ENCODE measurements at places on chromosomes 4 and X.
A peak's percentile ranks its signal among the peaks of the same experiment; 100 is the strongest.

- H3K27ac ChIP-seq: no peak overlapping the region
- no peak for DNase-seq
- no peak overlapping the region for H3K4me3 ChIP-seq
Measured at GRCh38 chr4:122914292-122914904, 8.0 kb downstream of the NUDT6 start.

DNA sequence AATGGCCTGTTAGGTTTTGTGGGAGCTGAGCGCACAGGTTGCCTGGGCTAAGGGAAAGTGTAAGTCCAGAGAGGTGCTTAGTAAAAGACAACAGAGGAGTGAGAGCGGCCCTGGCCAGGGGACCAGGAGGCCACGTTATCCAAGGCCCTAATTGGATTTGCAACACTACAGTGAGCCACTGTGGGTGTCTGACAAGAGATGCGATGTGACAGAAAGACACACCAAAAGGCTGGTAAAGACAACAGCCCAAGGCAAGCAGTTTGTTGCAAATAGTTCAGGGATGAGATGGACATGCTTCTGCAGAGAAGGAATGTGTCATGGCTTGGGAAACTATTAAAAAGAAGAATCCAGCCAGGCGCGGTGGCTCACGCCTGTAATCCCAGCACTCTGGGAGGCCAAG is 162.7 kb upstream of the KIT start:
- no peak overlapping the region for H3K4me3 ChIP-seq
- no peaks in the 10 kb centered on the region for H3K27me3 ChIP-seq
- H3K27ac ChIP-seq: no peak overlapping the region
- H3K36me3 ChIP-seq: no peaks in the 10 kb centered on the region
- no peak for DNase-seq

GRCh38 chrX:67622053-67622585 is 78.3 kb downstream of the AR start:
- no peak overlapping the region for H3K27ac ChIP-seq
- H3K4me3 ChIP-seq: no peak overlapping the region
- H3K4me1 ChIP-seq: no peaks in the 10 kb centered on the region
- DNase-seq: no peak
- no peaks in the 10 kb centered on the region for H3K27me3 ChIP-seq
- no peaks in the 10 kb centered on the region for H3K36me3 ChIP-seq

- H3K4me1 ChIP-seq: peaks cover 19% of the 10 kb centered on the region
- H3K4me3 ChIP-seq: no peak overlapping the region
- no peaks in the 10 kb centered on the region for H3K27me3 ChIP-seq
- H3K27ac ChIP-seq: peak overlapping the region; percentile 60
- no peaks in the 10 kb centered on the region for H3K36me3 ChIP-seq
- DNase-seq: peak; percentile 21
Measured at GRCh38 chrX:21907260-21907659, 33.2 kb upstream of the SMS start.

GRCh38 chrX:155662282-155662681 is 49.5 kb upstream of the TMLHE start:
- peak; percentile 0 for DNase-seq
- H3K27me3 ChIP-seq: no peaks in the 10 kb centered on the region
- H3K4me3 ChIP-seq: no peak overlapping the region

- no peaks in the 10 kb centered on the region for H3K36me3 ChIP-seq
- peak; percentile 83 for DNase-seq
- peaks cover 6% of the 10 kb centered on the region for H3K4me1 ChIP-seq
- no peaks in the 10 kb centered on the region for H3K27me3 ChIP-seq
Measured at GRCh38 chr4:184448821-184449220, 25.5 kb downstream of the IRF2 start.

DNA sequence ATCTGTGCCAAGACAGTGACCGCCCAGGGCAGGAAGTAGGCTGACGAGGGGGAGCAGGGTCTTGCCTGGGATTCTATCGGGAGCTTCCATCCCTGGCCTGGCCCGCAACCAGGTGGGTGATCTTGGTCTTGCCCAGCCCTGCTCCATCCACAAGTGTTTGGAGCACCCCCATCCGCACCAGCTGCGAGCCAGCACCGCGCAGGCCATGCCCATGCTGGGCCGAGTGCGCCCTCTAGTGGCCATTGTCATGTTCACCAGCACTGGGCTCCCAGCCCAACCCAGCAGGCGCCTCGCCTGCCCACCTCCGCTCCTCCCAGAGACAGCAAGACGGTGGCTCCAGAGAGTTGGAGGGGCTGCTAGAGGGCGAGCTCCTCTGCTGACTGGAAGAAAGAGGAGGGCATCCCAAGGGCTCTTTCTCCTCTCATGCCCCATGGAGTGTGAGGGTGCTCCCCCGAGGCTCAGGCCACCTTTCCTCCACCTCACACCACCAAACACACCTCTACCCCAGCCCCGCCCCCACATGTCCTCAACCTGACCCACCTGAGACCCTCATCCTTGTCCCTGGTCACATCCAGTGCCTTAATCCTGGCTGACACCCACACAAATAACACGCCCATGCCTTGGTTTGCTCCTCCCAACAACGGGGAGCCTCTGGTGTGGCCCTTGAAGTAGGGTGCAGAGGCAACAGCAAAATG is 9.8 kb upstream of the ATP2B3 start:
- no peaks in the 10 kb centered on the region for H3K4me1 ChIP-seq
- no peak overlapping the region for H3K4me3 ChIP-seq
- H3K27me3 ChIP-seq: no peaks in the 10 kb centered on the region

GRCh38 chrX:103791826-103792485 is 15.3 kb downstream of the PLP1 start:
- DNase-seq: no peak
- no peaks in the 10 kb centered on the region for H3K4me1 ChIP-seq
- no peaks in the 10 kb centered on the region for H3K36me3 ChIP-seq

DNA sequence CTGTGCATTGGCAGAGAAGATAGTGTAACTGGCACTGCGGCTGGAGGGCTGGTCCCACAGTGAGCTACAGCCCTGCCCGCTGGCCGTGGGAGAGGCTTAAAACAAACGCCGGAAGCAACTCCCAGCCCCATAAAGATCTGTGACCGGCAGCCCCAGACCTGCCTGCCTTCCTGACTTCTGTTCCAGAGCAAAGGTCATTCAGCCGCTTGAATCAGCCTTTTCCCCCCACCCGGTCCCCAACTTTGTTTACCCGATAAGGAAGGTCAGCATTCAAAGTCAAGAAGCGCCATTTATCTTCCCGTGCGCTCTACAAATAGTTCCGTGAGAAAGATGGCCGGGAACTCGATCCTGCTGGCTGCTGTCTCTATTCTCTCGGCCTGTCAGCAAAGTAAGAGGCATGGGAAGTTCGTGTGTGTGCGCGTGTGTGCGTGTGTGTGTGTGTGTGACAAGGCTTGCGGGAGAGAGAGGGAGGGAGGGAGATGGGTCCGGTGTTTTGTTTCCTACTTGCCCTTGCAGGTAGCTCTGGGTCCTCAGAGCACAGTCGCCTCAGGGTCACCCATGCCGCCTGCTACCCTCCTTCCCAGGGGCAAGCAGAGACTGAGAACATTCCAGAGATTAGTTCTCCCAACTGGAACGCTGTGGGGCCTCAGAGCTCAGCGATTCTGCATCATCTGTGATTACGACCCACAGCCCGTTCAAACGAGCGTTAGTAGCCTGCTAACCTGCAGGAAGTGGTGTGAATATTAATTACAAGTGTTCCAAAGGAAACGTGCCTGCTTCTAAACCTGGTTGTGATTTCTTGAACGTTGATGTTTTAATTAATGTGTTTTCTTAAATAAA is at the start of gene MGST2:
Gene MGST2 (plus strand): TSS at position 130 of the 840 bp plus-strand sequence. CDS start 201 bp downstream, at position 331.
- H3K27ac ChIP-seq: peak within 1 kb of the TSS; percentile 99
- no peaks in the 10 kb centered on the region for H3K27me3 ChIP-seq
- DNase-seq: peak; percentile 87

DNA sequence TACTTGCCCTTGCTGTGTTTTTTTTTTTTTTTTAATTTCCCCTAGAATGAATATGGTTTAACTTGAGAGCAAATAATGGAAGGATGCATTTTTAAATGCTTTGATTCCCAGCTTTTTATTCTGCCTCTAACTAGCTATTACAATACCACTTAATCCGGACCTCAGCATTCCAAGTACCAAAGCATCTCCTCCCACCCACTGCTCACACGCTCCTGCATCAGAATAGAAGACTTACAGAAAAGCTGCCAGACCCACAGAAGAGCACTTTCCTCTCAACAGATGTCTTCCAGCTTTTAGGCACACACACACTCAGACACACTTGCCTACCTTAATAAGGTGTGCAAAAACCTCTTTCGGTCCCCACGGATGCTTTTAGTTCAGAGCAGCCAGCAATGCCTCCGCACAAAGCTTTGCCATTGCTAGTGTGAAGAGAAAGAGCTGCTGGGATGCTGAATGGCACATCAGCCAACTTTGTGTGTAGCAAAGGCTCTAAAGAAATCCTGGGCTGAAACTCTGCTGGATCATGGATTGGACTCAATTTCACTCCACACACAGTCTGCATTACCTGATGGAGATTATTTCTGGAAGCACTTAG is 1056.2 kb downstream of the DMD start:
- no peaks in the 10 kb centered on the region for H3K27me3 ChIP-seq
- no peak overlapping the region for H3K4me3 ChIP-seq
- H3K4me1 ChIP-seq: no peaks in the 10 kb centered on the region
- H3K36me3 ChIP-seq: no peaks in the 10 kb centered on the region
- no peak overlapping the region for H3K27ac ChIP-seq

Measured in cardiac muscle cell (in vitro differentiated cells and primary cell).